ENCODE measurements at places on chromosomes 6 and 20. TPM values are rescaled to one million over a fixed set of nuclear protein-coding genes. Genes with fewer than 3 reads are reported as not detected.
A peak's percentile ranks its signal among the peaks of the same experiment; 100 is the strongest.

The TOMM6 gene
- 228 TPM for polyA plus RNA-seq

The NRN1 gene
- 14.1 TPM for polyA plus RNA-seq

DNA sequence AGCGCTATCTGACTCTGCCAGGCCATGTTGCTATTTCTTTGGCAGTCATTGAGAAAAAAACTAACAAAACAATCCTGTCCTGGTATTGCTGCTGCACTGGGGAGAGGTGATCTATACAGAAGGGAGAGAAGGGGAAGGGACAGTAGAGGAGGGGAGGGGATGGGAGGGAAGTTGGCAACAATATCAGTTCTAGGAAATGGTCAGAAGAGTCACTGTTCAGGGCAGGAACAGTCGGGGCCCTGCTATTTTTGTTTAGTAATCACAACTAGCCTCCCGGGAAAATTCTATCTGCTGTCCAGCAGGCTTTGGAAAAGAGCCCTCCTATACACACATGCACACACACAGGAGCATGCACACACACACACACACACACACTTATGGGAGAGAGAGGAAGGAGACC lies 142.3 kb upstream of the CARMIL1 start:
- DNase-seq, result no peak

- DNase-seq, result no peak
Measured at GRCh38 chr6:150331344-150331743, 37.5 kb upstream of the IYD start.

DNA sequence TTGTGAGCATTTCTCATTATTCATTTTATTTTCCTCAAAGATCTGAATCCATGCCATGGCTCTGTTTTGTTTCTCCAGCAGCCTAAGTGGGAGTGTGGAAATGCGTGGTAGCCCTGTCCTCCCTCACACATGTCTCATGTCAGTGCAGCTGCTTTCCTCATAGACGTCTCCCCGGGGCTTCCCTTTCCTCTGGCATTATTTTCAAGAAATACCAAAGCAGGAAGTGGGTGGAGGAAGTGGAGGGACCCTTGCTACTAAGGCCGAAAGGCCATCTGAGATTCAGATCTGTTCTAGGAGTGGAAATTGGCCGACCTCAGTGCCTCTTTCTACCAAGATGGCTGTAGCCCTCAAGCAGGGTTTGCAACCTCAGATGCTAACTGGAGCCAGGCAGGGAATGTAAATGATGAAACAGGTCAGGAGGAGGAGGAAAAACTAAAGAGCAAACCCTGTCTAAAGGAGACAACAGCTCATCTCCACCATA lies 420.9 kb upstream of the PLCB4 start:
- DNase-seq, result peak; percentile 68

GRCh38 chr20:15240801-15241200 lies 903.4 kb upstream of the FLRT3 start:
- no peak for DNase-seq

DNA sequence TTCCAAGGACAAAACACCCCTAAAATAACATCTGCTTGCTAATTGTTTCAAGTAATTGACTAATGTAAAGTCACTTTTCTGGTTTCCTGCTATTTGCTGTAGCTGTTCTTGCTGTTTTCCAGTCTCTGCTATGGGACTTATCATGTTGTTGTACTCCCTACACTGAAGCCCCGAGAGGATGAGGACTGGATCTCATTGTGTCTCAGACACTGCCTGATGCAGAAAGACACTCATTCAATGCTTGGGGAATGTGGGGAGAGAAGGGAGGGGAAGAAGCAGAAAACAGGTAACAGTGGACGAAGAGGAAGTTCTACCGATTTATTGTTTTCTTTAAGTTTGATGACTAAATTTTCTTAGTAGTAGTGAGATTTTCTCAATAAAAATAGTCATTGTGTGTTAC lies 79.8 kb downstream of the DOK5 start:
- no peak for DNase-seq

Data from right cardiac atrium (tissue), 5 donors.